Uterus (tissue), 4 donors: ENCODE measurements at places on chromosomes 6 and 20.

GRCh38 chr6:5984150-5985089 is 22.3 kb downstream of the NRN1 start:
- DNase-seq = no peak

DNA sequence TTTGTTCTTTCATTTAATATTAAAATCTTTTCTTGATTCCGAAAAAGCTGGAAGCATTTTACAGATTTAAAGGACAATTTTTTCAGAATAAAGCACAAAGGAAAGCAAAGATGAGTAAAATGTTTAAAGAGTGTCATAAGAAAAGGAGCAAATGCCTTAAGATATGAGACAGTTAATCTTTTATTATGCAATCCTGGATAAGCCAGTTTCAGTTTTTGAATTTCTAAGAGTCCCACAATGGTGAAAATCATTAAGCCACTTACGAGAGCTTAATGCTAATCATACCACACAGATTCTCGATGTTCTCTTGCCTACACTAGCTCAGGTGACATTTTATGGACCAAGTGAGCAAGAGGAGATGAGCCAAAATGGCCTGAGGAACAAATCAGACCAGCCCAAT is 103.7 kb upstream of the RNF217 start:
- DNase-seq = no peak

DNA sequence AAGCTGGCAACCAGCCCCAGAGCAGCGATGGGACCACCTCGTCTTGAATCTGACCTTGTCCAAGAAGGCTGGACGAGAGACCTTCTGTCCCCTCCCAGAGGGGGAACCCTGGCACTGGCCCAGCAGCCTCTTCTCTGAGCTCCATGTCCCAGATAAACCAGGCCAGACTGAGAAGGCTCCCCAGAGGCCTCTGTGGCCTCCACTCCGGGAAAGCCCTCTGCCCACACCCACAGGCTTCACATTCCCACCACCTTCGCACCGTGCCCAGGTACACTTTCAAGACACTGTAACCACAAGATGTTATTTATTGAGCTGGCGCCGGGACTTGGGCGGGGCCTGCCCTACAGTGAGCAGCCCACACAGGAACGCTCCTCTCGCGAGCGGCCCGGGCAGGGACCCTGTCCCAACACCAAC is 33.2 kb downstream of the ADA start:
- no peak for DNase-seq

- no peak for DNase-seq
Measured at GRCh38 chr6:90805619-90806155, 218.8 kb upstream of the MAP3K7 start.
